ENCODE measurements at places on chromosomes 3 and 15. TPM values are rescaled to one million over a fixed set of nuclear protein-coding genes. Genes with fewer than 3 reads are reported as not detected.

Gene GOLGA6C
- not detected for total RNA-seq

Gene GPR27
- total RNA-seq = 0.13 TPM

Gene FSD2
- total RNA-seq = not detected

Gene GOLGA8G
- not detected for total RNA-seq

Gene RETNLB
- total RNA-seq = not detected

Gene HMG20A
- 19.9 TPM for total RNA-seq

Gene CSTA
- 0.66 TPM for total RNA-seq

Gene WDR49
- total RNA-seq = 0.12 TPM

Gene STT3B
- 154 TPM for total RNA-seq

Gene NMB
- total RNA-seq = 1.8 TPM
